CD4-positive, CD25-positive, alpha-beta regulatory T cell (primary cell): ENCODE measurements at places on chromosomes 13 and 19. TPM values are rescaled to one million over a fixed set of nuclear protein-coding genes. Genes with fewer than 3 reads are reported as not detected.

Gene CNMD
- total RNA-seq, result not detected

DNA sequence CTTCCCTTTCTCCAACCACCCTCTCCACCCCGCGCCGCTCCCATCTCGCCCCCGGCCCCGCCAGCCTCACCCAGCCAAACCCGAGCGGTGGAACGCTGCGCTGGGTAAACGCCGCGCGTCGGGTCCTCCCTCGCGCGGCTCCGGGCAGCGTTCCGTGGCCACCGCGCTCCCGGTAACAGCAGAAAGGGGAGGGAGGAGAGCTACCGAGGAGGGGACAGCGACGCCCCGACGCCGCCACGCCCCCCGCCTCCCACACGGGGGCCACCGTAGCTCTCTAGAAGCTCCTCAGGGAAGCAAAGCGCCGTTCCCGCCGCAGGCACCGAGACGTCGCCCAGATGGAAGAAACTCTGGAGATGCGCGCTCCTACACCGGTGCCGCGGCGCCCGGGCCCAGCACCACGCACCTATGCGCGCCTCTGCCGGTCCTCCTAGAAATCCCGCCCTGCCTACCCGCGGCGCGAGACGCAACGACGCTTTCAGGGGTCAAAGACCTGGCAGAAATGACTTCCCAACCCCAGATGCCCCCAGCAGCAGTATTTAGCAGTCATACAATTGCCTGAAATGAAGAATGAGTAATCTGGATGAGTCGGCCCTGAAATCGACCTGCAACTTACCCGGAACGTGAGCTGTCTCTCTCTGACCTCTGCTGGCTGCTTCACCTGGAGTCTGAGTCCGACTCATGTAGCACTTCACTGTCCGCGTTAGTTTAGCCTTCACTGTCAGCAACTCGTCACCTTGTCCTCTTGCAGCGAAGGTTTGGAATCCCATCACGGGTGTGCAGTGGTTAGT is at the start of gene RUBCNL:
TSS of gene RUBCNL (minus strand) at position 189 of the 788 bp plus-strand sequence. CDS start 14,777 bp downstream, outside the sequence.
- peak; percentile 24 for DNase-seq
- H3K4me3 ChIP-seq, result no peak within 1 kb of the TSS

DNA sequence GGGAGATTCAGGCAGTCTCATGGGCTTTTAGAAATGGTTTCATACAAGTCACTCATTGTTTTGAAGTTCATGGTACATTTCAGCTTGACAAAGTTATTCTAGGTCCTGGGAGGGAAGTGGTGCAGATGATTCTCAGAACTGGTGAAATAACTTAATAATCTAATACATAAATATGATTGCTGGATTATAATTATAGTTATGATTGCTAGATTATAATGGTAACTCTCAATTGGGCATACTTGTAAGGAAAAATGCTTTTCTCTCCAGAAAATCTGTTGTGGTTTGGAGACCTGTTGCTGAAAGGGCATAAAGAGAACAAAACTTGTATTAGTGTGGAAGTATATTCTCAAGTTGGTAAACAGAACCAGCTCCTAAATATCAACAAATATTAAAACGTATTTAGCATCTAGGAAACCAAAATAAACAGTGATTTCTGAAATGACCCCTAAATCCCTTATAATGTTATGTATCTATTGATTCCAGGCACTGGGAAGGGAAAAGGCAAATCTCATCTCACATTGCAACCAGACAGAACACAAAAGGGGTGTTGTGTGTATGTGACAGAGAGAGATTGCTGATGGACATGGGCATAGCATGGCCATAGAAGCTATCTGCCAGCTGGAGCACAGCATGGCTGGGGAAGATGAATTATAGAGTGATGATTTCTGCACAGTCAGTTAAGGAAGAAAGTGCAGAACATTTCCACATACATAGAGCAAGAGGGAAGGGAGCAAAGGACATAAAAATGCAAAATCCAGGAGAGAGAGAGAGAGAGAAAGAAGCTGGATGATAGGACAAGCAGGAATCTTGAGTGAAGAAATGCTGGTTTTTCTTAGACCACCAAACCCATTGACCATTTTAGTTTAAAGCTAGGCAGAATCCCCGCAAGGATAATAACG is 87.1 kb upstream of the FRY start:
- no peak overlapping the region for H3K4me3 ChIP-seq
- no peaks in the 10 kb centered on the region for H3K36me3 ChIP-seq
- H3K27ac ChIP-seq, result no peak overlapping the region

GRCh38 chr13:57815600-57815999 is 184.1 kb downstream of the PCDH17 start:
- H3K36me3 ChIP-seq, result no peaks in the 10 kb centered on the region
- no peak for DNase-seq
- H3K4me3 ChIP-seq, result no peak overlapping the region
- H3K27ac ChIP-seq, result no peak overlapping the region
- no peaks in the 10 kb centered on the region for H3K27me3 ChIP-seq
- H3K4me1 ChIP-seq, result no peaks in the 10 kb centered on the region

DNA sequence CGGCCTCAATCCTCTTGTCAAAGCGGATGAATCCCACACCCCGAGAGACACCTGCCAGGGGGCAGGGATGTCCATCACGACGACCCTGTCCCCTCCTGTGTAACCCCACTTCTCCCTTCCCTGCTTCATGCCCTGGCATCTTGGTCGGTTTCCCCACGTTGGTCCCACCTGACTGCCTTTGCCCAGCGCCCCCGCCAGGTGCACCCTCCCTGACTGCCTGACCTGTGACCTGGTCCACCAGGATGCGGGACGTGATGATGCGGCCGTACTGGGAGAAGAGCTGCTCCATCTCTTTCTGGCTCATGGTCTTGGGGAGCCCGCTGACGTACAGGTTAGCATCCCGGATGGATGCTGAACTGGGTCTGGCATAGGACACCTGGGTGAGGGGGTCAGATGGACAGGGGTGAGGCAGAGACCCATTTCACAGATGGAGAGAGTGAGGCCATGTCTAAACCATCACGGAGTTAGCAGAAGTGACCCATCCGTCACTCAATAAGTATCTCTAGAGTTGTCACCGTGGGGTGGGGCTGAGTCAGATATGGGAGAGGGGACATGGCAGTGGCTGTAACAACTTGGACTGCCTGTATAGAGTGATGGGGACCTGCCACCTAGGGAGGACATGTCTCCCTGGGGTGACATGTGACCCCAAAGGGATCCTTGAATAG is 22.5 kb downstream of the ELAVL3 start:
- H3K36me3 ChIP-seq, result no peaks in the 10 kb centered on the region
- H3K4me3 ChIP-seq, result no peak overlapping the region
- no peak for DNase-seq
- no peak overlapping the region for H3K27ac ChIP-seq
- H3K27me3 ChIP-seq, result no peaks in the 10 kb centered on the region

GRCh38 chr13:30266756-30267155 is 40.6 kb downstream of the KATNAL1 start:
- no peaks in the 10 kb centered on the region for H3K36me3 ChIP-seq
- H3K4me1 ChIP-seq, result no peaks in the 10 kb centered on the region
- no peak overlapping the region for H3K4me3 ChIP-seq
- DNase-seq, result no peak
- H3K27me3 ChIP-seq, result no peaks in the 10 kb centered on the region

DNA sequence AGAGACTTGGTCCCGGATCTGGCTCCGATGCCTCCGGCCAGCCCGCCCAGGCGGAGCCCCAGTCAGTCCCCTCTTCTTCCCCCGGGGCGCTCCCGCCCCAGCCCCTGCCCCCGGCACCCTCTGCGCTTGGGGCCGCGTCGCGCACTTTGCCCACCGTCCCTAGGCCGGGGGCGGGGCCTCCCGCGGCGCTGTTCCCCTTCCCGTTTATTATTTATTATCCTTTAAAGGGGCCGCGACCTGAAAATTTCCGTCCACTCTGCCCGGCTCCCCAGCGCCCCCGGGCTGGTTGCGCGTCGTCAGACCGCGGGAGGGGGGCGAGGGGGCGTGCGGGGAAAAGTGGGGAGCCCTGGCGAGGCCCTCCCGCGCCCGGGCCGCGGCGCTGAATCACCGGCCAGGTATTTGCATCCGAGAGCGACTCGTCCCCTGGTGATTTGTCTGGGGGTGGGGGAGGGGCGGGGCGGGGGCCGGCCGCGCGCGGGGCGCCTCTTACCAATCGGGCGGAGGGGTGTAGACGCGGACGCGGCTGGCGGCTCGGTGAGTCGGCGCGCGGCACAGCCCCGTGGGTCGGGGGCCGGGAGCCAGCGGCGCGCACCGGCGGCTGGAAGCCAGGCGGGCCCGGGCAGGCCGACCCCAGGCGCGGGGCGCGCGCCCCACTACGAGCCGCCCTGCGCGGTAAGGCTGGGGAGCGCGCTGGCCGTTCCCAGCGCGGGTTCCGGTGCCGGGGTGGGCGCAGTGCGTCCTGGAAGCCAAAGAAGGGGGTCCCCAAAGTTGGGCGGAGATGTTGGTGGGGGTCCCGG is at the start of gene ARID3A:
TSS of gene ARID3A (plus strand) at position 510 of the 797 bp plus-strand sequence. CDS start 3,494 bp downstream, outside the sequence.
- H3K4me3 ChIP-seq, result peak within 1 kb of the TSS; percentile 65
- peak; percentile 65 for DNase-seq
- peaks cover 30% of the 10 kb centered on the region for H3K4me1 ChIP-seq
- no peaks in the 10 kb centered on the region for H3K36me3 ChIP-seq
- peak within 1 kb of the TSS; percentile 69 for H3K27ac ChIP-seq
